Cardiac muscle cell (in vitro differentiated cells and primary cell): ENCODE measurements at places on chromosomes 11 and 22.

DNA sequence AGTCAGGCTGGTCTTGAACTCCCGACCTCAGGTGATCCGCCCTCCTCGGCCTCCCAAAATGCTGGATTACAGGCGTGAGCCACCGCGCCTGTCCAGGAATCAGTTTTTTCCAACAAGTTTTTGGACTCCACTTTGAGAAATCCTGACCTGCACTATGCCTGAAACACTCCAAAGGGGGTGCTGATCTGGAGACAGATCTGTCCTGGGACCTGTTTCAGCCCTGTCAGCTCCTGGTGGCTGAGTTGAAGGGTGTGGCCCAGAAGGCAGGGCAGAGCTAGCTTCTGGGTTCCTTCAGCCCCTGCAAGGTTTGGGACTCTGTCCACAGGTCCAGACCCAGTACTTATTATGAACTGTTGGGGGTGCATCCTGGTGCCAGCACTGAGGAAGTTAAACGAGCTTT, 1.2 kb downstream of the DNAJC4 start:
- DNase-seq: no peak

- DNase-seq: no peak
Observed at GRCh38 chr11:122598971-122599370, 56.6 kb upstream of the UBASH3B start.

- DNase-seq: no peak
Observed at GRCh38 chr11:107252429-107253161, 205.0 kb downstream of the CWF19L2 start.

- no peak for DNase-seq
Observed at GRCh38 chr11:121715405-121715804, 262.6 kb upstream of the SORL1-AS1 start.
